Vagina (tissue), 2 donors: ENCODE measurements at places on chromosomes 4 and X. TPM values are rescaled to one million over a fixed set of nuclear protein-coding genes. Genes with fewer than 3 reads are reported as not detected.

DNA sequence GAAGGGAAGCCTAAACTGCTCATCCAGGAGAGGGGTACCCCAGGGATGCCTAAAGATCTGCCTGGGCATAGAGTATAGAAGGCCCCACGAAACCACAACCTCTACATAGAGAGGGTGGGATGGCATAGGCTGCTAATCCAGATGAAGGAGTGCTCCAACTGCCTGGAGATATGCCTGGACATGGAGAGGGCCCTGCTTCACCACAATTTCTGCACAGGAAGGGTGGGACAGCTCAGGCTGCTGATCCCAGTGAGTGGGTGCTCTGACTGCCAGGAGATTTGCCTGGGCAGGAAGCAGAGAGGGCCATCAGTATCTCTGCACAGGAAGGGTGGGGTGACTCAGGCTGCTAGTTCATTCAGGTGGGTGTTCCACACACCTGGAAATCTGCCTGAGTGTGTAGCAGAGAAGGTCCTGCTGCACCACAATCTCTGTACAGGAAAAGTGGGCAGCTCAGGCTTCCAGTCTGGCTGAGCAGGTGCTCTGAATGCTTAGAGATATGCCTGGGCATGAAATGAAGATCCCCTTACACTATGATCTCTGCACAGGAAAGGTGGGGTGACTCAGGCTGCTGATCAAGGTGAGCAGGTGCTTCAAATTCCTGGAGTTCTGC, 61.1 kb downstream of the ZNF518B start:
- no peak for DNase-seq

GRCh38 chr4:95153182-95153581, 395.4 kb downstream of the BMPR1B start:
- no peak for DNase-seq

GRCh38 chr4:173827707-173828106, 297.7 kb upstream of the HAND2 start:
- no peak for DNase-seq

GRCh38 chr4:31338000-31338399, 617.8 kb downstream of the PCDH7 start:
- DNase-seq: no peak

DNA sequence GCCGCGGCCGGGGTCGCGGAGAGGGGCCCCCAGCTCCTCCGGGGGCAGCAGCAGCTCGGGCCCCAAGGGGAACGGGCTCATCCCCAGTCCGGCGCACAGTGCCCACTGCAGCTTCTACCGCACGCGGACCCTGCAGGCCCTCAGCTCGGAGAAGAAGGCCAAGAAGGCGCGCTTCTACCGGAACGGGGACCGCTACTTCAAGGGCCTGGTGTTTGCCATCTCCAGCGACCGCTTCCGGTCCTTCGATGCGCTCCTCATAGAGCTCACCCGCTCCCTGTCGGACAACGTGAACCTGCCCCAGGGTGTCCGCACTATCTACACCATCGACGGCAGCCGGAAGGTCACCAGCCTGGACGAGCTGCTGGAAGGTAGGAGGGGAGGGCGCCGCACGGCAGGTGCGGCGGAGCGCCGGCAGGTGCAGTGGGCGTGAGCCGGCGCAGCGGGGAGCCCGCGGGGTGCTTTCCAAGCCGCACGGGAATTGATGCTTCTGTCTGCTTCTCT, 886 bp downstream of the DCLK2 start:
- no peak for DNase-seq

GRCh38 chrX:87572901-87573300, 55.3 kb downstream of the KLHL4 start:
- no peak for DNase-seq

DNA sequence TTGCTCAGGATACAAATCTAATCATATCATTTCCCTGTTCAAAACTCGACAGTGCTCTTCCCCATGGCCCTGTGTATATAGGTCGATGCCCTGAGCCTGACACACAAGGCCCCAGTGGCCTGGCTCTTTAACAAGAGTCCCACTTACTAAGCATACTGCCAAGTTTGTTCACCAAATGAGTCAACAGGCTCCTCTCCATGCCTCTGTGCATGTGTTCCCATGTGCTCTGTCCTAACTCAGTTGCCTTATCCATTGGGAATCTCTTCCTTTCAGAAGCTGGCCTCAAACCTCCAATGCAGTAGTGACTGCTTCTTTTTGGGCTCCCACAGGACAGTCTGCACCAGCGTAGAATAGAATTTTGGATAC, 18.9 kb upstream of the CXCR3 start:
- no peak for DNase-seq

DNA sequence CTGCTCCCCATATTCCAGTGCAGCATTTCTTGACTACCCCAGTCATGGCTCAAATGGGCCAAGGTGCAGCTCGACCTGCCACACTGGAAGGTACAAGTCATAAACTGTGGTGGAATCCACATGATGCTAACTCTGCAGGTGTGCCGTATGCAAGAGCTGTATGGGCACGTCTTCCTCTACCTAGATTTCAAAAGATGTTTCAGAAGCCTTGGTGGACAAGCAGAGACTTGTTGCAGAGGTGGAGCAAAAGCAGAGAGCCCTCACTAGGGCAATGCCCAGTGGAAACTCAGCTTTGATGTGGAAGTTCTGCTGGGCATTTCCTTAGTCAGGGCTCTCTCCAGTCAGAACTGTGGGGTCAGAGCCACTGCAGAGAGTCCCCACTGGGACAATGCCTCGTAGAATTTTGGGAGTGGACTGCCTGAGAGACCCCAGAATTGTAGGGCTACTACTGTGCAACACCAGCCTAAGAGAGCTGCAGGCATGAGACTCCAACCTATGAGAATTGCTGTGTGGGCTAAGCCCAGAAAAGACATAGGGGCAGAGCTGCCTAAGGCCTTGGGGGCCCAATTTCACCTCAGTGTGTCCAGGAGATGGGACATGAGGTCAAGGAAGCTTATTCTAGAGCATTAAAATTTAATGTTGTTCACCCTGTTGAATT, 65.7 kb downstream of the BEX3 start:
- no peak for DNase-seq

DNA sequence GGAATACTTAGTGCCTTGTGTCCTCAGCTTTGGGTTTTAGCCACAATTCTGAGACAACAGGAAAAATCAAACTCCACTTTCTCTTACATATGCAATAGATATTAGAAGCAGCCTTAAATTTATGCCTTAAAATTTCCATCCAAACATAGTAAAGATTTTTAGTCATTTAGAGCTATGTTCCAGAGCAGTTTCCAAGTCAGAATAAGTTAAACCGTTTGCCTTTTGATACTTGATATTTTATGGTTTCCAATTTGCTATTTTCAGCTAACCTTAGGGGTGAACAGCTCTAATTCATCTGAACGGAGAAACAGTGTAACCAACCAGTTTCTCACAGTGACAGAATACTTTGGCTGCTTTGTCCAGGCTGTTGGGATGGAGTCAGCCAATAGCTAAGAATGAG, 125.8 kb upstream of the RXFP1 start:
- DNase-seq: no peak

- DNase-seq: no peak
Measured at GRCh38 chr4:128303986-128304385, 16.4 kb upstream of the PGRMC2 start.

- no peak for DNase-seq
Measured at GRCh38 chrX:138191998-138192397, 519.5 kb downstream of the FGF13 start.

- no peak for DNase-seq
Measured at GRCh38 chr4:3254302-3255131, 5.6 kb downstream of the MSANTD1 start.

DNA sequence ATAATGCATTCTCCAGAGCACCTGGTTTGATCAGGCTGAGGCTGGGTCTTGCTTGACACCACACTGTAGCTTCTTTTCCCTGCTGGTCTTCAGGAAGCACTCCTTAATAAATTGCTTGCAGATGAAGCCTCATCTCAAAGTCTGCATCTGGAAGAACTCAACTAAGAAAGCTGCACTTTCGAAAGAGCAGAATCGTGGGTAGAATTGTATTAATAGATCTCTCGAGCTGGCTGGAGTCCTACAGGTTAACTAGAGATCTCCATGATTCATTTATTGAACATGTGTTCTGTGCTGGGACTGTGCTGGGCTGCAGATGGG, 152.7 kb downstream of the STK32B start:
- DNase-seq: no peak

- no peak for DNase-seq
Measured at GRCh38 chrX:101668143-101668542, 8.5 kb upstream of the ARMCX2 start.

- DNase-seq: no peak
Measured at GRCh38 chr4:188552741-188553275, 413.6 kb downstream of the TRIML1 start.

- no peak for DNase-seq
Measured at GRCh38 chrX:98350940-98351339, 1467.2 kb downstream of the RPA4 start.

Gene ATP8A1
- total RNA-seq: 10.8 TPM

Gene FGA
- not detected for total RNA-seq

Gene FAM9A
- not detected for total RNA-seq

Gene GABRE
- 176 TPM for total RNA-seq

Gene MAGEA11
- total RNA-seq: not detected
